ENCODE measurements at places on chromosomes 7 and 10. TPM values are rescaled to one million over a fixed set of nuclear protein-coding genes. Genes with fewer than 3 reads are reported as not detected.

Gene FRMD4A
- 0.32 TPM for total RNA-seq

Gene SEMA3D
- total RNA-seq = 0.11 TPM

Gene OSBPL3
- 74.2 TPM for total RNA-seq

Gene PRKCQ
- total RNA-seq = 40.8 TPM

Gene KCNMA1
- 0.14 TPM for total RNA-seq

Gene SOSTDC1
- total RNA-seq = not detected

Gene PARD3
- total RNA-seq = 1.4 TPM

Gene OLAH
- total RNA-seq = not detected

Gene GNGT1
- total RNA-seq = not detected

Gene MARVELD1
- total RNA-seq = 6.5 TPM

Gene COL17A1
- total RNA-seq = not detected

Gene CNOT4
- 19.3 TPM for total RNA-seq

Gene EFCAB10
- total RNA-seq = not detected

Gene TFEC
- not detected for total RNA-seq

Gene NSUN5
- 58.3 TPM for total RNA-seq

Gene SPDYE2
- not detected for total RNA-seq

Gene HMX3
- not detected for total RNA-seq

Gene RPEL1
- not detected for total RNA-seq

Gene SLC13A4
- not detected for total RNA-seq

Gene MBLAC1
- total RNA-seq = 2.8 TPM

Gene KLF6
- 126 TPM for total RNA-seq

Gene AKR1C4
- total RNA-seq = not detected

Gene HSPB1
- total RNA-seq = 131 TPM

Gene SHH
- 0.14 TPM for total RNA-seq

Gene NKX2-3
- not detected for total RNA-seq

Gene TET1
- total RNA-seq = 1.6 TPM

Gene CEP55
- total RNA-seq = 72.6 TPM

Gene ADRA2A
- total RNA-seq = not detected

Gene GBX1
- not detected for total RNA-seq

Gene C10orf105
- total RNA-seq = 0.11 TPM

Gene ABCB1
- total RNA-seq = 1.9 TPM

Gene ZNF273
- total RNA-seq = 7.2 TPM

Gene SPDYE11
- not detected for total RNA-seq

Gene SLC29A4
- total RNA-seq = 0.73 TPM

Gene SPAG6
- total RNA-seq = 0.62 TPM

Gene EPHA1
- total RNA-seq = 0.34 TPM

Gene GIMAP1
- 3.9 TPM for total RNA-seq

Gene SPRN
- total RNA-seq = not detected
